ENCODE measurements at places on chromosomes 5 and 9.

DNA sequence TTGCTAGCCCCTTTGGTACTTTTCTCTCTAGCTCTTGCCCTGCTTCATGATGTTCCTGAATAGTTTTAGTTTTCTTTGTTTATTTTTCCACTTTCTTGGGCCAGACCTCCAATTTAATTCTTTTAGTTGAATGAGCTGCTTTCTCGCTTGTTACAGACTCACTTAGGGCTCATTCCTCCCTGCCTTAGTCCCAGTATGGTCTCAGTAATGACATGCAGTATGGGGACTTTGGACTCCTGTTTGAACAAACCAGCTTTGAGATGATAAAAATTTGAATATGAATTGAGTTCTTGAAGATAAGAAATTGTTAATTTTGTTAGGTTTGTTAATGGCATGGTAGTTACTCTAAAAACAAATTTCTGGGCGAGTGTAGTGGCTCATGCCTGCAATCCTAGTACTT lies 284.8 kb upstream of the DMRT1 start:
- no peak for DNase-seq

DNA sequence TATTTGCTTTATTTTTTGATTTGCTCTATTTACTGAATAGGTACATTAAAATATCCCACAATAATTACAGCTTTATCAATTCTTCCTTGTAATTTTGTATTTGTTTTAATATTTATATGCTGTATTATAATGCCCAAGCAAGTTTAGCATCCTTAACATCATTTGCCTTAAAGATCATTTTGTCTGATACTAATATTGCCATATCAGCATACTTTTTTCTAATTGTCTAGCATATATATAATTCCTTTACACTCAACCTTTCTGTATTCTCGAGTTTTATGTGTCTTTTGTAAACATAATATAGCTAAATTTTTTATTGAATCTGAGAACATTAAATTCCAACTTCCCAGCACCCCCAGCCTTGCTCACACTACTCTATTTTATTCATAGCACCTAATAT lies 64.7 kb downstream of the P4HA2 start:
- no peak for DNase-seq

GRCh38 chr9:122106576-122106975 lies 13.5 kb upstream of the TTLL11 start:
- DNase-seq, result no peak

GRCh38 chr9:118003240-118003639 lies 299.0 kb downstream of the TLR4 start:
- no peak for DNase-seq

Measured in GM10248 (cell line).